ENCODE measurements at places on chromosomes 12 and 14. TPM values are rescaled to one million over a fixed set of nuclear protein-coding genes. Genes with fewer than 3 reads are reported as not detected.

BLTP3B gene
- 18.5 TPM for total RNA-seq

SLC24A4 gene
- not detected for total RNA-seq

GALNT6 gene
- total RNA-seq, result 40.4 TPM

DNA sequence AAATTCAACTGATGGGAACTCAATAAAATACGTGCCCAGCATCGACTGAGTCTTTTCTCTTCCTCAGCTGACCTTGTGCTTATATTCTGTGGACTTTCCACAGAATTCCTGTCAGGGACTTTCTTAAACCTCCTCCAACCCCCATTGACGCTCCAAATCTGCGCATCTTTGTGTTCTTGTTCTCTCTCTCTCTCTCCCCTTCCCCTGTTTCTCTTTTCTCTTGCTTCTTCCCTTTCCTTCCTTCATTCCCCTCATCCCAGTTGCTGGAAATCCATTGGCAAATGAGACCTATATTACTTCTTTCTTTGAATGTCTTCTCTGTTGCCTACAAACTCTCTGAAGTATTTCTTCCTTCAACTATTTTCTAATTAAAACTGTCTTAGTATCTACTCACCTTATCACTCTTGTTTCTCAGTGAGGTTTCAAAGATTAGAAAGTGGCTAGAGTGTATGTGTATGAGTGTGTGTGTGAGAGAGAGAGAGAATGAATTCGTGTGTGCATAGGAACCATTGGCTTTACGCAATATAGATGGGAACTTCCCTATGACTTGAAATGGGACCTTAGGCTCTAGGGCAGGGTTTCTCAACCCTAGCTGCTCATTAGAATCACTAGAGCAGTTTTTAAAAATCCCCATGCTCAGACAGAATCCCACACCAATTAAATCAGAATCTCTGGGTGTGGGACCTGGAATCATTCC lies 41.8 kb upstream of the DHRS7 start:
- peaks cover 49% of the 10 kb centered on the region for H3K4me1 ChIP-seq
- peak overlapping the region; percentile 91 for H3K27ac ChIP-seq
- DNase-seq, result peak; percentile 78
- peak overlapping the region; percentile 26 for H3K4me3 ChIP-seq
- H3K36me3 ChIP-seq, result no peaks in the 10 kb centered on the region
- no peaks in the 10 kb centered on the region for H3K27me3 ChIP-seq

GRCh38 chr12:86170051-86170450 lies 86.1 kb downstream of the MGAT4C start:
- no peaks in the 10 kb centered on the region for H3K36me3 ChIP-seq
- no peaks in the 10 kb centered on the region for H3K27me3 ChIP-seq
- H3K4me1 ChIP-seq, result no peaks in the 10 kb centered on the region
- no peak overlapping the region for H3K4me3 ChIP-seq
- no peak overlapping the region for H3K27ac ChIP-seq

DNA sequence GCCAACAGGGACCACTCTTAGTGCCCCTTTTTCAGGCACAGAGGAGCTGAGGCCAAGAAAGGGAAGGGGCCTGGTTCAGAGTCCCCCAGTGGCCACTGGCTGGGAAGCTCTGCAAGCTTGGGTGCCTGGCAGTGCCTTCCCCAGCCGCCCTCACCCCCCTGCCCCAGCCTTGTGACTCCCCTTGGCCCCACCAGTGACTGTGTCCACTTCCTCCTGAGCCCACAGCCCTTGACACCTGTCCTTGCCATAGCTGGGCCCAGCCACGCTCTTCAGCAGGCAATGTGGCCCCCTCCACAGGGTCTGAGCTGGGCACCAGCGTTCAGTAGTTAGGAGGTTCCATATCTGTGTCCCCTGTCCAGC lies 19.0 kb upstream of the C14orf180 start:
- no peak overlapping the region for H3K4me3 ChIP-seq
- no peak for DNase-seq
- H3K27ac ChIP-seq, result no peak overlapping the region
- no peaks in the 10 kb centered on the region for H3K36me3 ChIP-seq
- no peaks in the 10 kb centered on the region for H3K4me1 ChIP-seq

GRCh38 chr14:70454731-70455130 lies 2.8 kb downstream of the ADAM21 start:
- H3K4me3 ChIP-seq, result no peak overlapping the region
- no peaks in the 10 kb centered on the region for H3K27me3 ChIP-seq
- H3K36me3 ChIP-seq, result no peaks in the 10 kb centered on the region
- DNase-seq, result no peak
- H3K27ac ChIP-seq, result no peak overlapping the region

- H3K27me3 ChIP-seq, result peaks cover 1% of the 10 kb centered on the region
- no peaks in the 10 kb centered on the region for H3K36me3 ChIP-seq
- H3K27ac ChIP-seq, result no peak overlapping the region
- no peak overlapping the region for H3K4me3 ChIP-seq
- no peak for DNase-seq
These were observed 33.4 kb upstream of the SMOC1 start for GRCh38 chr14:69845787-69846186.

DNA sequence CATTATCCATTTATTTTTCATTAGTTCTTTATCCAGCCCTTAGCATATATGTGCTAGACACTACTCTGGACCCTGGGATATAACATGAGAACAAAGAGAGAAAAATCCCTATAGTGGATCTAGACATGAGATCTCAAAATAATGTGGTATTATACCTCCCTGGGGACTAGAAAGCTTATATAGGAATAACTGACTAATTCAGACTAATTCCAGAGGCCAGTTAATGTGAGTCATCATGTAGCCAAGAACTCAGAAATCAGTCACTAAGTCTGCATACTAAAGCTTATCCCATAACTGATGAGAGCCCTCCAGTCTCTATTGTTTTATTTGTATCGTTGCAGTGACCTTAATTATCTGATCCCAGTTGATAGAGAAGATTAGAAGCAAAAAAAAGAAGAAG lies 267.1 kb upstream of the RGS6 start:
- no peaks in the 10 kb centered on the region for H3K4me1 ChIP-seq
- H3K27me3 ChIP-seq, result no peaks in the 10 kb centered on the region
- H3K27ac ChIP-seq, result no peak overlapping the region
- no peak for DNase-seq

DNA sequence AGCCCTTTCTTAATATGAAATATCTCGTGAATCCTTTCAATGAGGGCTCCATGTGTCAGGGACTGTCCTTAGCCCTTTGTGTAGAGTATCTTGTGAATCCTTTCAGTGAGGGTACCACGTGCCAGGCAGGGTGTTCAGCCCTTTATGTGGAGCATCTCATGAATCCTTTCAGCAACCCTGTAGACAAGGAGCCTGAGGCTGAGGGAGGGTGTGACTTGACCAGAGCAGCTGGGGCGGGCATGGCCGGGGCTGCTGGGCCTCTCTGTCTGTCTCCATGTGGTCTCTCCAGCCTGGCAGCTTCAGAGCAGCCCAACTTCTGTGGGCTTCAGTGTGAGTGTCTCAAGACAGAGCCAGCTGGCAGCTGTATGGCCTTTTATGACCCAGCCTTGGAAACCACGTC lies 140.2 kb downstream of the AACS start:
- no peak for DNase-seq
- H3K27me3 ChIP-seq, result no peaks in the 10 kb centered on the region
- H3K4me3 ChIP-seq, result no peak overlapping the region
- H3K27ac ChIP-seq, result no peak overlapping the region
- H3K36me3 ChIP-seq, result no peaks in the 10 kb centered on the region

DNA sequence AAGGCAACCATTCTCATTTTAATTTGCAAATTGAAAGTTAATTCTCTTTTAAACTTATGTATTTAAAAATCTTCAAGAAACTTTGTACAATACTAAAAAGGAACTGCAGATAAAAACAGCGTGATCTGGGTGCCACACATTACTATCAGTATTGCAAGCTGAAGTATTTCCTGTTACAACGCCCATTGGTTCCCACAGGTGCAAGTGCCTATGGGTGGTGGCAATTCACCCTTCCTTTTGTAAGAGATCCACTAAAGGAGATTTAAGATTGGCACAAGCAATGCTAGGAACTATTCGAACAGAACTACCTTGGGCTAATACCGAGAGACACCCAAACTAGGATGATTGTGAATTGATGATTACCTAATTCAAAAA lies 13.2 kb downstream of the TAOK3 start:
- H3K4me3 ChIP-seq, result peak overlapping the region; percentile 67
- no peaks in the 10 kb centered on the region for H3K27me3 ChIP-seq
- peaks cover 6% of the 10 kb centered on the region for H3K4me1 ChIP-seq
- no peak for DNase-seq
- peak overlapping the region; percentile 89 for H3K27ac ChIP-seq
